ENCODE measurements at places on chromosomes 5 and 9.
A peak's percentile ranks its signal among the peaks of the same experiment; 100 is the strongest.

DNA sequence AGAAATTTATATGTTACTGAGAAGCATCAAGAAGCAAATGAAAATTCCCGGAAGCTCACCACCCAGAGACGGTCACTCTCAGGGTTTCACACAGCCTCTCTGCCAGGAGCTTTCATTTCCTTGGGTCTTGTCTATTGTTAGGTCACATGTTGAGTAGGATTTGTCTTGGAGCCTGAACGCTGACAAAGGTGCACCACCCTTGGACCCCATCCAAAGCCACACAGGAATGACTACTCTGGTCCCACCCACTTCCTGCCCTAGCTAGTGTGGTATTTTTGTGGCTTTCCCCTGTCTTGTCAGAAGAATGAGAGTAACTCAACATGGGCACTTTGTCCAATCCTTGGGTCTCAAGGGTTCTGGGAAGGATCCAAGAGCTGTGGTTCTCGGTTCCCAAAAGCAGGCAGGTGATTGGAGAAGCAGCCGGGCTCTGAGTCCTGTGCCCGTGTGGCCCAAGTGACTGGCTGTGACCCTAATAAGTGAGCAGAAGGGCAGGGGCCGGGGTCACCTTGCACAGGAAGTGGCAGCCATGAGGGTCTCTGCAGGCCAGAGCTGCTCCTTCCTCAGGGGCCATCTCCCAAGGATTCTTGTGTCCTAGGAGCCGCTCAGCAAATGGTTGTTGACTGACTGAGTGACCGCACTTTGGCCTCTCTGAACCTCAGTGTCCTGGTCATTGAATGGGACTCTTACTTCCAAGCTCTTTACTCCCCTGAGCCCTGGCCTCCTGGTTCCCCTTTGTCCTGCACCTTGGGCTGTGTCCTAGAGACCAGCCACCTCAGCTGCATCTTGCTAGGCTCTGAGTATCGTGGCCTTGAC, 6.9 kb downstream of the FGD3 start:
- peak; percentile 65 for DNase-seq

DNA sequence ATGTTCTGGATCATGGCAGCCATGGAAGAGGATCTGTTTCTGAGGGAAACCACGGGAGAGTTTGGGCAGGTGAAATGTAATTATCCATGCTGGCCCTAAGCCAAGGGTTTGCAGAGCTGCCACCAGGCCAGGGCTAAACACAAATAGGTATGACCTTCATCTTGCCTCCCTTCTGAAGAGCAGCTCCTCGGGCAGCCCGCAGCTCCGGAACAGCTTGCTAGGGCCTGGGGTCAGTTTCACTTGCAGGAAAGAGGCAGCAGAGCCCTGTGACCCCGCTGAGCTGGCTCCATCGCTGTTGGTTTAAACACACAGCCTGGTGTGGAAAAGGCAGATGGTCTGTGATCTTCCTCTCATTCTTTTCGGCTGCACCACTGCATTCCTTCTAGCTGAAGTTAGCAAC, 141.4 kb downstream of the TMEM38B start:
- no peak for DNase-seq

DNA sequence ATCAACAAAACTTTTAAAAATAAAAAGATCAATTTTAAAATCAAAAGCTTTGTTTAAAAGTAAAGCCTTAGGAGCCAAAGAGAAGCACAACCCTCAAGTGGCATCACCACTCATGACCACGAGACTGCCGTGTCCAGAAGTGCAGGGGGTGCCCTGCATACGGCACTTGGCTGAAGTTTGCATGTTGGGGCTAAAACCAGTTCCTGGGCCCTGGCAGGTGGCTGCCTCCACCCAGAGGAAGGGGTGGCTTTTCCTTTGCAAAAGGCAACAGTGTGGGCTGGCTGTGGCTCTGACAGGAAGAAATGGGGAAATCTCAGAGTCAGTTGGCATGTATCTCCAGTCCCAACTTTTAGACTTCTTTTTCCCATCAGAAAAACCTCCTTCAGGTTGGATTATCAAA, 15.3 kb downstream of the TRMO start:
- DNase-seq = no peak

DNA sequence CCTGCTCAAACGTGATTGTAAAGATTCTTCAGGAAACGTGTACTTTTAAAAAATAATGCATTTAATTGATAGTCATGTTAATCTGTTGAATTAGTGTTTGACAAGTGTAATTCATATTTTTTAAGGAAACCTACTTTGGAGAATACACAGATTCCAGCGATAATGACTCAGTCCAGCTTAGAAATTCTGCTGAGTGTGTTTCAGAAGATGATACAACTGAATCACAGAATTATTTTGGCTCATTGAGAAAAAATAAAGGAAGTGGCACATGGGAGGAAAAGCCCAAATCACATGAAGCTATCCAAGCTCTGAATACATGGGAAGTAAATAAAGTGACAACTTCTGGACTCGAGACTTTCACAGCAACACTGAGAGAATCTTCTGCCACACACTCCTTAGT, 37.8 kb downstream of the ICE1 start:
- no peak for DNase-seq

- no peak for DNase-seq
Measured at GRCh38 chr9:93024646-93024910, 33.9 kb upstream of the SUSD3 start.

- DNase-seq = no peak
Measured at GRCh38 chr5:17817990-17818389, 183.7 kb downstream of the TAF11L14 start.

DNA sequence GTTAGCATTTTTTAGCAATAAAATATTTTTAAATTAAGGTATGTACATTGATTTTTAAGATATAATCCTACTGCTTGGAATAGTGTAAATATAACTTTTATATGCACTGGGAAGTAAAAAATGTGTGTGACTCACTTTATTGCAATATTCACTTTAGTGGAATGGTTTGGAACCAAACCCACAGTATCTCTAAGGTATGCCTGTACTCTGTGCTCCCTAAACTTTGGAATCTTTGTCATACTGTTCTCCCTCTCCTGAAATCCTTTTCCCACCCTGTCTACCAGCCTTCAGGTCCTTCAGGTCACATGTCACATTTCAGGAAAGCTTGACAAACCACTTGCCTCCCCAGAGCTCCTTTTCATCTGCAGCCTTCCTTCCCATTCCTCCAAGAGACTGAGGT, 308.7 kb downstream of the SPOCK1 start:
- DNase-seq = no peak

DNA sequence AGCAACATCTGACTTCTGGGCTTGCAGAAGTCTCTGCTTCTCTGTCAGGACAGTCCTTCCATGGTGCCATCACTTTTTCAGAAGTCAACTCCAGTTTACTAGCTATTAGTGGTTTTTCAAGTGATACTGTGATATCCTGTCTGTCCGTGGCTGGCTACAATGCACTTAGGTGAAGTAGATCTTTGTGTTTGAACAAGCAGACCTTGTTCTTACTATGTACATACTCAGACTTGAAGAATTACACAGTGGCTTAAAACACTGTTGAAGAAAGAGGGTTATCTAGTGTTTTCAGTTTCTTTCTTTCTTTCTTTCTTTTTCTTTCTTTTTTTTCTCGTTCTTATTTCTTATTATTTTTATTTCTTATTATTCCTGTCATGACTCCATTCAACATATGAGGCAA, 228.7 kb downstream of the NTRK2 start:
- DNase-seq = no peak

- no peak for DNase-seq
Measured at GRCh38 chr5:52989025-52989780, at the start of gene ITGA2. TSS of gene ITGA2 (plus strand) at chr5:52989352. CDS start at chr5:52989469, 117 bp downstream.

DNA sequence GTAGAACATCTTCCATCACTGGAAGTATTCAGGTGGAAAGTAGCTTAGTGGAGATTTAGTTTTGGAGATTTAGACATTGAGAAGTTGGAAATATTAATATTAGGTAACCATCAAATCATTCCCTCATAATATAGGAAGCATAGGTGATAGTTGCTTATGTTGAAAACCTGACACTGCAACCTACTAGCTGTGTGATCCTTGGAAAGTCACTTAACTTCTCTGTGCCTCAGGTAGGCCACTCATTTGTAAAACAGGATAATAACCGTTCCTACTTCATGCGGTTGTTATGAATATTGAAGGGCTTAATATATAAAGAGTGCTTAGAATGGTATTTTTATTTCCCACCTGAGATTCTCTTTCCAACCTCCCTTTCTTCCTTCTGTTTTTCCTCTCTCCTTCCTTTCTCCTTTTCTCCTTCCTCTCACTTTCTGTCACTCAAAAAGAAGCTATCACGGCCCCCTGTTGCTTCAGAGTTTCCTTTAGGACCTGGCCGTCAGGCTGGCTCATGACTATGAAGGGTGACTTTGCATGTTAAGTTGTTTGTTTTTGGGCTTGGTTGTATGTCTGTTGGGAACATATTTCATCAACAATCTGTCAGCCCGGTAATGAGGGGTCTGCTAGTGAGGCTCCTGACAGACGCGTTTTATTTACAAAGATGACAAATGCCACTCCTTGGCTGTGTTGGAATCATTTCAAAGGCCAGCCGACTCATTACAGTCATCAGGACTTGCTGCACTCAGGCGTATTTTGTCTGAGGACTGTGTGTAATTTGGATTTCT, 31.0 kb downstream of the DOCK2 start:
- DNase-seq = no peak

- DNase-seq = no peak
Measured at GRCh38 chr5:151745071-151745705, 13.2 kb downstream of the ATOX1 start.

GRCh38 chr5:5156471-5157082, 16.4 kb downstream of the ADAMTS16 start:
- no peak for DNase-seq

DNA sequence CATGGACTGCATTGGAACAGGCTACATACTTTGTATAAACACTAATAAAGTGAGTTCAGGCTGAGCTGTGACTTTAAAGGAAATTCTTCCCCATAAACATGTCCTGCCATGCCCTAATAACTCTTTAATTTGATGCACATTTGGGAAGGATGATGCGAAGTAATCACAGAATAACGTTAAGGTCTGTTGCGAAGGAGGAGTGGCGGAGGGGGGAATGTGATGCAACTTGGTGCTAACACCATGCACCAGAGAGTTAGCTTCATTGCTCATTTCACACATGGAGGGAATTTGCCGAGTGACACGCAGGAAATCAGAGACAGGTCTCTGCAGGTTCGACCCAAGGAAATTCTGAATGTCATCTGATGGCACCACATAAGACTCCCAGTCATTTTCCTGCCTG, 32.9 kb downstream of the SLIT3 start:
- no peak for DNase-seq

DNA sequence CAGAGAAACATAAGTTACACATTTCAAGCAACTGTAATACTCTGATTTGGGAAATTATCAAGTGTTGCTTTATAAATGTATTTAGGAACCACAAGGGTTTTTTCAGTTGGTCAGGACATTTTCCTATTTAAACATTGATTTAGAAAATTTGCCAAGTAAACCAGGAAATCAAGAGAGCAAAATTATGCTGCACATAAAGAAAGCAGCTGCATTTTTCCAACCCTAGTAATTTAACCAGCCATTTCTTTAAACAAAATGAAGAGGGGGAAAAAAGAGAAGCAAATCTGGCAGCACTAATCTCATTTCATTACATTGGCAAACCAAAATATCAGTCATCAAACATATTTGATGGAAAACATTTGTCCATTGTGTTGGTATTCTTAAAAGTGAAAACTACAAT, 271.4 kb downstream of the TLE1 start:
- no peak for DNase-seq

GRCh38 chr5:43772764-43773477, 169.9 kb downstream of the NNT start:
- no peak for DNase-seq

DNA sequence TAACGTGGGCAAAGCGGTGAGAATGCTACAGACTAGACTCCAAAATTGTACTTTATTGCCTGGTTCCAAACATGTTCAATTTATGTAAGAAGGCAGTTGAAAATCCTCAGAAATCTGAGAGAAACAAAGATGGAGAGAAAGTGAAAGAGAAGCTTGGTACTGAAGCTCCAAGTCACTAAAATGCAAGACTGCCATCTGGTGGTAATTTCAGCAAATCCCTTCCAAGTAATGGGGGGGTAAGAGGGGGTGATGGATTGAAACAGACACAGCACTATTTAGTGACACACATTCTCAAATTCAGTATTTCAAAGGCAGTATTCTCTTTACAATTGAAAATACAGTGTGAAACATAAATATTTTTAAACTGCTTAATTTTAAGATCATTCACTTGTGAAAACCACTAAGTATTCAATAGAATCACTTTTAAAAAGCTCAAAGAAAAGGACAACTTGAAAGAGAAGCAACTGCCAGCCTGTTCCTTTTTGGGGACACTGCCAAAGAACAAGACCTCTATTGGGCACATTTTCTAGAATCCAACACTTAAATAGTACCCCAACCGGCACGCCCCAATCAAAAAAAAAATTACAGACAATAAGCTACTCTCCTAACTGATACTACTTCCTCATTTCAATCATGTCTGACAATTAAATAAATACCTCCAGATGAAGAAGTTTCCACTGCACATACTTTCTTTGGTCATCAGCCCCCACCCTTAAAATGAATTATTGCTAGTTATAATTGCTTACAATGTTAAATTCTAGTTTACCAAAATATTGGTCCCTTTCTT, 131.5 kb downstream of the AGTPBP1 start:
- DNase-seq = peak; percentile 8

- DNase-seq = no peak
Measured at GRCh38 chr9:94300470-94301301, 27.8 kb downstream of the NUTM2F start.

DNA sequence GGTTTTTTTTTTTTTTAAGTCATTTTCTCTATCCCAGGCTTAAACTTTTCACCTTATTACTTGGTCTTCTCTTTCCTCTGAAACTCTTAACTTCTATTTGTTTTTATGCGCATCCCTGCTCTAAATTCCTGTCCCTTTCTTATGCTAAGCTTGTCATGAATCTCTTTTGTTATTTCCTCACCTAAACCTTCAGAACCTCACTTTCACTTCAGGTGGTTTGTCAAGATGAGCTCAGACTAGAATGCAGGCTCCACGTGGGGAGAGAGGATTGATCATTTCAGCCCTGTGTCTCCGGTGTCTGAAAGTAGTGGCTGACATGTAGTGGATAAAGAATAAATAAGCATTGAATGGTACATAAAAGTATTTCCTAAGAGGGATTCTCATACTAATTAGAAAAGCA, 63.6 kb downstream of the ANXA1 start:
- no peak for DNase-seq

DNA sequence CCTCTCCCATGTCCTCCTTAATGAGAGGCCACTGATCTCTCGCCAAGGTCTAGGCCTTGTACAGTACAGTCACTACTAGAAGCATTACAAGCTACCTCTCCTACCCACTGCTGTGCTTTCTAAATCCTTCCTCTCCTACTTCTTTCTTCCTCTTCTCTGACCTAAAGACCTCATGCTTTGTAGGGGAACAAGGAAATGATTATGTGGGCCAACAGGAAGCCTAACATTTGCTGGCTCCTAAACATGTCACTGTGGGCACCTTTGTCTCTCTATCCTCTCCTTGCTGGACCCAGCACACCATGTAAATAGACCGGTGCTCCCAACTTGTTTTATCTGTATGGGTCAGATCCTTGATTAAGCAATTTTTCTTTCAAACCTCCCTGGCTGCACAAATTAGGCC, 16.7 kb downstream of the SLC28A3 start:
- no peak for DNase-seq

GRCh38 chr5:35096216-35096615, 48.5 kb upstream of the AGXT2 start:
- DNase-seq = no peak
